ENCODE measurements at places on chromosomes 13 and 19.

DNA sequence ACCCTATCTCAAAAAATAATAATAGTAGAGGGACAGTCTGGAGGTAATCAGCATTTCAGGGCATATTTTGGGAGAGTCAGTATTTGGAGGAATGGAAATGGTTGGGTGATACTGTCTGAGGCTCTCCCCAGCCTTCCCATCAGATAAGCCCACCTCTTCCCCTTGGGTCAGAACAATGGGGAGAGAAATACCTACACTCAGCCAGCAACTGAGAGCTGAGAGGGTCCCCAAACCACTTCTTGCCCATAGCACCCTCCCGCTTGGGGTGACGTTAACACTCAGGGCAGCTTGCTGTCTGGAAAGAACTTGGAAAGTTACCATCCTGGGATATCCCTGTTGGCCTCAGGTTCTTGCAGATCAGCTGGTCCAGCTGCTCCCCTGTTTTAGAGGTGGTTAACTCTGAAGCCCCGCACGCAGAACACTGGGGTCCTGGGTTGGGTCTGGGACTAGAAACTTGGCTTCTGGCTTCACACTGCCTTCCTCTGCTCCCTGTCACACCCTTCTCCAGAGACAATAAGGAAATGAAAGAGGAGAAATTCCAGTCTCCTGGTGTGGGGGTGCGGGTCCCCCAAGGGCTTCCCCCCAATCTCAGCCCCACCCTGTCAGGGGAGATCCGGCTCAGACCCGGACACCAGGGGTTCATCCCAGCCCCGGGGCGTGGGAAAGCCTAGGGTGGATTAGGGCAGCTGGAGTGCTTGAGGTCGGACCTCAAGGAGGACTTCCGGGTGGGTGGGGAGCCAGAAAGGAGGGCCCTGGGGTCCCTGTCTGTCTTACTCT lies 2.5 kb downstream of the FOXA3 start:
- DNase-seq, result no peak

DNA sequence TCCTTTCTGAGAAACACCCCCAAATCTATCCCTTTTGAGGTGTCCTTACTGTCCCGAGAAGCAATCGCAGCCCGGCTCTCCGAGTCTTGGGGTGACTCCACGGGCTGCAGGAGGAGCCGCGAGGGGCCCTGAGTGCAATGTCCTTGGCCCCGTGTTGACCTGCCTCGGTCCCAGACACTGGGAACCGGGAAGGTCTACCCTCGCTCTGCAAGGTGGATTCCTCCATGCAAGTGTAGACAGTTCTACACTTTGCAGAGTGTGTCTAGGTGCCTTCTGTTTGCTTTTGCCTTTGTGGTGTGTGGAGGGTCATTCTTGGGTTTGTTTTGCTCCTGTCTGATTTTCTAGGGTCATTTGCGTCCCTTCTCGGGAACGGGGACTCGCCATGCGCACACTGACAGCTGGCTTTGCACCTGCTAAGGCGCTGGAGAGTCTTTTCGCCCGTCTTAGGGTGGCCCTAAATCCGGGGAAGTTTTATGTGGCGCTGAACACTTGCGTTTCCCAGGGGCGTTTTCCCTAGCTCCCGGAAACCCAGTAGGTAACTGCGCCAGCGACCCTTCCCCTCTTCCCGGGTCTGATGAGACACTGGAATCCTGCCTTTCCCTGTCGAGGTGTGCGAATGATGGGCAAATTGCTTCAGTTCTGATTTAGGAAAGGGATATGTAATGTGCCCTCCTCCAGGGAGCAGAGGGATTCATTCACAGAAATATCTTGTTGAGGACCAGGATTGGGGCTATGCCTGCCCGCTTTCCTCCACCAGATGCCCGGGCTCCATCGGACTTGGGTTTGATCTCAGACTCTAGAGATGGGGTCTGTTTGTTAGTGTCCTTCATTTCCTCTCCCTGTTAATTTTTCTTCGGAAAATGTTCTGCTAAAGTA lies 755 bp downstream of the SERTM1 start:
- DNase-seq, result no peak

GRCh38 chr19:21483589-21484170 lies 21.7 kb upstream of the ZNF429 start:
- no peak for DNase-seq

GRCh38 chr13:99374994-99375737 lies 68.0 kb upstream of the GPR183 start:
- DNase-seq, result no peak

DNA sequence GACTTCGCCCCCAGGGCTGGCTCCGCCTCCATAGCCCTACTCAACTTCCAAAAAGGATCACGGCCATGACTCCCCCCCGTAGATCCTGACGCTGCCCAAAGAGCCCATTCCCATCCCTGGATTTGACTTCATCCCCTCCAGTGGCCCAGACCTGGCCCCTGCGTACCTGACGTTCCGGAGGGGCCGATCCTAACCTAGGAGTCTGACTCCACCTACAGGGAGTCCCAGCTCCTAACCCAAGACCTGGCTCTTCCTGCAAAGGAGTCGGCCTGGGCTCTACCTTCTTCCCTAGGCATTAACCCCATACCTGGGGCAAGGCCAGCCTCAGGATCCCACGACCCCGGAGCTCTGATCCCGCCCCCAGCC lies 10.8 kb downstream of the STAP2 start:
- no peak for DNase-seq

- no peak for DNase-seq
Measured at GRCh38 chr13:114065926-114066774, 66.3 kb downstream of the RASA3 start.

DNA sequence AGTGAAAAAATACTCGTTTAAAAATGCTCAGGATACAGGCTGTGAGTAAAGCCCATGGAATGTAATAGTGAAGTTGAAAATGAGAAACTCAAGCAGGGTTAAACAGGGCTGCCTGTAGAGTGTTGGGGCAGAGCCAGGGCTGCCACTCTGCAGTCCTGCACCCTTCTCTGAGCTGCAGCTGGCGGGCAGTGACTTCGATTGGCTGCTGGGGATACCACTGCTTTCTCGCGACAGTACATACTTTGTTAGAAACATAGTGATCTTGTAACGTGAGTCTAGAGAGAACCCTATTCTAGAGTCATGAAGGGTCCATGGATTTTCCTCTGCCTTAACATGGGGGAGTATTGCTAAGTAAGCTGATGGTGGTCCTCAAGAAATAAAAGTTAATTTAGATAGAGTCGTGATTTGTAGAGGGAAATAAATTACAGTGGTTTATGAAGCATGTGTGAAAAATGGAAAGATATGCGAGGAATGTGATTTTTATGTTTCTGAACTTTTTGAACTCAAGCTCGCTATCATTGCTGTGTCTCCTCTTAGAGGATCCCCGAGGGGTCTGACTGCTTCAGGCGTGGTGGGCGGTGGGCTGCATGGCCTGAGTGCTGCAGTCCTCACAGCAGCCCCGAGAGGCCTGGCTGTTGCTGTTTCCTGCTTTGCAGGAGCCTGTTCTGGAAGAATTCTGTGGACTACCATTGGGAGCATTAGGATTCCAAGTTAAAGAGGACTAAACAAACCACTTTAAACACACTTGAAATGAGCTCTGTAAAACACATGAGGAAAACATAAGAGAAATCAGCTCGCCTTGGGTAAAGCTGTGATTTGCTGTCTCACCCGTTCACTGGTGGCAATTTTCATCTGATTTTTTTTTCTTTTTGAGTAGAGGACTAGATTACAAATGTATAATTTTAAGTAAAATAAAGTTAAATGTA lies 95.7 kb downstream of the ARHGEF7 start:
- DNase-seq, result peak; percentile 83

GRCh38 chr13:111630406-111630805 lies 310.0 kb downstream of the TEX29 start:
- no peak for DNase-seq

GRCh38 chr19:17105556-17105955 lies 30.0 kb downstream of the MYO9B start:
- no peak for DNase-seq

DNA sequence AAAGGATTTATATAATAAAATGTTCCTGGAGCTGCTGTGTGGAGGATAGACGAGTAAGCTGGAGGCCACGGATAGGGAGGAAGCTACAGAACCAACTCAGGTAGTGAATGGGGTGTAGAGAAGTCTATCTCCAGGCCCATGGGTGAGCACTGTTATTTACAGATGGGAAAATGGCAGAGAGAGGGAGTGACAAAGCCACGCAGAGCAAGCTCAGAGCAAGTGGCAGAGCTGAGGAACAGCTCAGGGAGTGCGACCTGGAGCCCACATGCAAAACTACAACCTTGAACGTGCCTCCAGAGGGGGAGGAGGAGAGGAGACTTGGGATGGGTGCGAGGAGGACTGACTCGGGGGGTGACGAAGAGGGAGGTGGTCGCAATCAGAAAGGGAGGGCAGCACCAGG lies 13.4 kb upstream of the RSPH6A start:
- no peak for DNase-seq

DNA sequence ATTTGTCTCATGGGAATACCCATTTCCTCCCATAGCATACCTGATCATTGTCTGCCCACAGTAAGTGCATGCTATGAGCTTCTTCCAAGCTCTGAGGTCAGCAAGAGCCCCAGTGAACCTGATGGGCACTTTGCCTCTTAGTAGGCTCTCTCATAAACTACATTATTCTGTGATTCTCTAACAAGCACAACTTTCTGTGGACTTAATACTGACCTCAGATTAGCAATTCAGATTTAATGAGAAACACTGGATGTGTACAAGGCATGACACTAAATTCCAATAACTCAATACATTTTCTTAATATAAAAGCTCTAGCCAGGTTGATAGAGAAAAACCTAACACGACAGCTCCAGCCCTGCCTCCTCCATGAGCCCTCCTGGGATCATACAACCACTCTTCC lies 23.3 kb upstream of the STARD13 start:
- DNase-seq, result no peak

GRCh38 chr19:34555447-34555846 lies 73.9 kb downstream of the WTIP start:
- DNase-seq, result peak; percentile 8

DNA sequence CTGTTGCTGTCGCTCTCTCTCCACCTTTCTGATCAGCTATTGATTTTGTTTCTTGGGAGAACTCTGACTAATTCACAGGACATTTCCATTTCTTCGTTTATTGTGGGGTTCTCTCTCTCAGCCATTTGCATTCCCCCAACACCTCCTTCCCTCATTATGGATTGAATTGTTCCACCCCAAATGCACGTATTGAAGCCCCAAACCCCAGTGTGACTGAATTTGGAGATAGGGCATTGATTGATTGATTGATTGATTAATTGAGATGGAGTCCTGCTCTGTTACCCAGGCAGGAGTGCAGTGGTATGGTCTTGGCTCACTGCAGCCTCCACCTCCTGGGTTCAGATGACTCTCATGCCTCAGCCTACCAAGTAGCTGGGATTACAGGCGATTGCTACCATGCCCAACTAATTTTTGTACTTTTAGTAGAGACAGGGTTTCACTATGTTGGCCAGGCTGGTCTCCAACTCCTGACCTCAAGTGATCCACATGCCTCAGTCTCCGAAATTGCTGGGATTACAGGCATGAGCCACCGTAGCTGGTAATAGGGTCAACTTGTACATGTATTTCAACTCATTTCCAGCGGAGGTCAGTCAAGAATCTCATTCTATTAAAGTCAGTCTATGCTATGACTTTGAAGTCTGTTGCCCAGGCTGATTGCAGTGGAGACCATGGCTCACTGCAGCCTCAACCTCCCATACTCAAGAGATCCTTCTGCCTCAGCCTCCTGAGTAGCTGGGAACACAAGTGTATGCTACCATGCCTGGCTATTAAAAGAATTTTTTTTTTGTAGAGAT lies 13.6 kb downstream of the NFILZ start:
- DNase-seq, result no peak

DNA sequence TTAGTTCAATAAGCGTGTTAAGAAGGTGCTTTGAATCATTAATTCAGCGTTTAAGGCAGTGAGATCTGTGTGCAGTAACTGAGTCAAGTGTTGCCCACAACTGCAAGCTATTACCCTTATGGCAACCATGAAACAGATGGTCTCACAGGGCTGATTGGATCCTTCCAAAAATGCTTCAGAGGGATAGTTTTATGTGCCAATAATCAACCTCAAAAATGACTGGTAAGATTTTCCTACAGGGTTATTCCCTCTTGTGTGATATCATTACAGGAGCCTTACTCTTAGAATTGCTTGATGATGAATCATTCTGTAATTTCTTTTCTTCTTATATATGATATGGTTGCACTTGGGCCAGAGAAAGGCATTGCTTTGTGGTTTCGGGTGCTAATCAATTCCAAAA lies 1299.2 kb upstream of the ATXN8OS start:
- DNase-seq, result no peak

- peak; percentile 57 for DNase-seq
Measured at GRCh38 chr13:94435604-94436226, 43.8 kb downstream of the DCT start.

DNA sequence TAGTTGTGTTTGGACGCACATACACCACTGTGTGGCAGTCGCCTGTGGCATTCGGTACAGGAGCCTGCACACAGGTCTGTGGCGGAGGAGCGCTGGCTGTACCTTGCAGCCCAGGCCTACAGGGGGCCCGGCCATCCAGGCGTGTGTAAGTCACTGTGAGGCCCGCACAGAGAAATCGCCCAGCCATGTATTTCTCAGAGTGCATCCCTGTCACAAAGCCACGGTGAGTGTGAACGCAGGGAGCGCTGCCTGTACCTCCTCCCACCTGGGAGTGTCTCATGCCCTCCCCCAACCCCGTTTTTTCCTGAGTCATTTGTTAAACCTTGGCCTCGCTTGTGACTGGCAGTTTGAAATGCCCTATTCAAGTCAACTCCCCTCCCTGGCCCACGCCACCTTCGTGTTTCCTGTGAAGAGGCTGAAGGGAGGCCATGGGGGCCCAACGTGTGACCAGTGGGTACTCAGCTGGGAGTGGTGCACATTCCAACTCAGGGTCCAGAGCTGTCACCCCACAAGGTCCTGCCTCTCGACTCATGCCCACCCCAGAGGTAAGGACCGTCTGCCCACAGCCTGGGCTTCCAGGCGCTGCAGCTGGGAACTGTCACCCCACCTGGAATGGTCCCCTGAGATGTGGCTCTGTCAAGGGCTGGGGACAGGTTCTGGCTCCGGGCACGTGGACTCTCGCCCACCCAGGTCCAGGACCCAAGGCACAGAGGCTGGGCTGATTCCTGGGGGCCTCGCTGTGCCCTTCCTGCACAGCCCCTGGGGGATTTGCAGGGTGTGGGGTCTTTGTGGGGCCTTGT lies 11.6 kb upstream of the RASA3 start:
- no peak for DNase-seq

GRCh38 chr19:28514166-28514565 lies 698.8 kb downstream of the UQCRFS1 start:
- no peak for DNase-seq

DNA sequence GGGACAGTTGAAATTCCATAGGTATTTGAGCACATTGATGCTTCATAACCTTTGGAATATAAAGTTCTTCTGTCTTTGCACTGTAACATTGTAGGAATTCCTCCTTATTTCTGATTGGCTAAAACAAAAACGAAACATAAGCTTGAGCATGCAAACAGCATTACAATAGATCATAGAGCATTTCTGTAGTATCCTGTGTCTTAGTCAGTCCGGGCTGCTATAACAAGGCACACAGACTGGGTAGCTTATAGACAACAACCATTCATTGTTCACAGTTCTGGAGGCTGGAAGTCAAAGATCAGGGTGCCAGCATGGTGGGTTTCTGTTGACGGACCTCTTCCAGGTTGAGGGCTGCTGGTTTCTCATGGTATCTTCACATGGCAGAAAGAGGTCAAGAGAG lies 188.7 kb upstream of the SOX21 start:
- no peak for DNase-seq

- DNase-seq, result peak; percentile 48
Measured at GRCh38 chr19:16571283-16571682, 932 bp downstream of the SLC35E1 start.

GRCh38 chr19:6217752-6218334 lies 61.9 kb downstream of the MLLT1 start:
- DNase-seq, result no peak
